ENCODE measurements at places on chromosomes 7 and 10. TPM values are rescaled to one million over a fixed set of nuclear protein-coding genes. Genes with fewer than 3 reads are reported as not detected.

GRCh38 chr7:19235680-19236079 lies 90.5 kb upstream of the FERD3L start:
- peaks cover 6% of the 10 kb centered on the region for H3K4me1 ChIP-seq
- no peak for DNase-seq
- peaks cover 10% of the 10 kb centered on the region for H3K36me3 ChIP-seq
- peaks cover 4% of the 10 kb centered on the region for H3K27me3 ChIP-seq
- H3K27ac ChIP-seq = no peak overlapping the region

Gene MAT1A
- not detected for total RNA-seq

GRCh38 chr7:155577509-155577905 lies 31.1 kb upstream of the CNPY1 start:
- H3K4me1 ChIP-seq = no peaks in the 10 kb centered on the region
- no peak overlapping the region for H3K27ac ChIP-seq
- no peaks in the 10 kb centered on the region for H3K36me3 ChIP-seq
- no peak overlapping the region for H3K4me3 ChIP-seq
- peaks cover 21% of the 10 kb centered on the region for H3K27me3 ChIP-seq

DNA sequence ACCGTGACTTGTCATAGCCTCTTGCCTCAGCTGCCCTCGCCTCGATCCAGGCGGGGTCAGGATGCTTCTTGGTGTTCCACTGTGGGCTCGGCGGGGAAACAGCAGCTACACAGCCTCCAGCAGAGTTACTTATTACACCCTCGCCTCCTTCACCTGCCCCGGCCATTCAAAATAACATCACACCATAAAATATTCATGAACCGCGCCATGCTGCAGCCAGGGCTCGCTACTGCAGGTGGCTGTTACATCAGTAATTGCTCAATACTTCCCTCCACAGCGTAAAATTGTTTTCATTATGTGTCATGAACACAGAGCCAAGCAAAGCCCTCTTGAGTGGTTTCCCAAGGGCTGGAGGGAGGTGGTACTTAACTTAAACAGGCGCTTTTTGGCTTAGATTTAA lies 241.5 kb upstream of the SP8 start:
- H3K4me3 ChIP-seq = no peak overlapping the region
- H3K4me1 ChIP-seq = no peaks in the 10 kb centered on the region
- no peak overlapping the region for H3K27ac ChIP-seq
- DNase-seq = no peak

- H3K27ac ChIP-seq = no peak overlapping the region
- peaks cover 58% of the 10 kb centered on the region for H3K4me1 ChIP-seq
- H3K27me3 ChIP-seq = no peaks in the 10 kb centered on the region
- no peak overlapping the region for H3K4me3 ChIP-seq
Measured at GRCh38 chr10:123160311-123160980, 6.2 kb downstream of the BUB3 start.

Gene CUBN
- 0.77 TPM for total RNA-seq

- peaks cover 49% of the 10 kb centered on the region for H3K4me1 ChIP-seq
- DNase-seq = no peak
- 0 out of 2 replicates have a peak, but pooled peaks cover 2% of the 10 kb centered on the region for H3K27me3 ChIP-seq
- no peak overlapping the region for H3K27ac ChIP-seq
- H3K4me3 ChIP-seq = no peak overlapping the region
Measured at GRCh38 chr10:34522546-34522945, 292.6 kb downstream of the PARD3 start.

Gene TEX36
- total RNA-seq = not detected

Gene PNLIP
- total RNA-seq = not detected

- DNase-seq = peak; percentile 1
- H3K27ac ChIP-seq = peak overlapping the region; percentile 98
- peaks cover 30% of the 10 kb centered on the region for H3K4me1 ChIP-seq
Measured at GRCh38 chr7:113085781-113086390, 741 bp downstream of the GPR85 start.

- peak overlapping the region; percentile 22 for H3K4me3 ChIP-seq
- H3K27ac ChIP-seq = no peak overlapping the region
- peak; percentile 9 for DNase-seq
- H3K36me3 ChIP-seq = no peaks in the 10 kb centered on the region
Measured at GRCh38 chr10:45420453-45421192, 46.6 kb downstream of the ALOX5 start.
